Mesothelial cell of epicardium (in vitro differentiated cells): ENCODE measurements at places on chromosomes 16 and 17.
A peak's percentile ranks its signal among the peaks of the same experiment; 100 is the strongest.

DNA sequence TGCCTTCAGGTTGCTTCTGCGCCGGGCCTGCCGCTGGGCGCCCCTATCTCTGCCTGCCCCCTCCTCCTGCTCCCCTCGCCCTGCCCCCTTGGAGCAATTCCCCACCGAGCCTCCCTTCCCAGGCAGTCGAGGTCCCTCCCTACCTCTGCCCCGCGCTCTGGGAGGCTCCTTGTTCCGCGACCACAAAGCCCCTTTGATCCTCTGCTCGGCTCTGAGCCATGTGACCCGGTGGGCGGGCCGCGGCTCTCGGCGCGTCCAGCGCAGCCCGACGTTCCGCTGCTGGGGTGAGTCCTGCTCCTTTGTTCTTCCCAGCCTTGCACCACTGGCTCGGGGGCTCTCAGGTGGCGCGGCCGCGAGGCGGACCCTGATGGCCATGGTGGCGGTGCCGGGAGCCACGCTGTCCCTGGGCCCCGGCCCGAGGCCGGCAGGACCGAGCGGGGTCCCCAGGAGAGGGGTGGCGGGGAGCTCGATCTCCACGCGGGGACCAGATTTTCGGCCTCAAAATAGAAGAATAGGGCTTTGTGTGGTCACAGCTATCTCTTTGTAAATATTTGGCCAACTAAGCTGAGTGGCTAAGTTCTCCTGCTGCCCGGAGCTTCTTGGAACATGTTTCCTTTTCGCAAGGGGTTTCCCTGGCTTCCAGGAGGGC lies 310.6 kb downstream of the SEC14L1 start:
- H3K4me1 ChIP-seq, result peaks cover 73% of the 10 kb centered on the region
- H3K27ac ChIP-seq, result peak overlapping the region; percentile 99
- H3K36me3 ChIP-seq, result peaks cover 3% of the 10 kb centered on the region
- peak; percentile 74 for DNase-seq
- H3K4me3 ChIP-seq, result peak overlapping the region; percentile 99
- H3K27me3 ChIP-seq, result no peaks in the 10 kb centered on the region

GRCh38 chr17:48671697-48672171 lies 45.6 kb upstream of the HOXB9 start:
- no peaks in the 10 kb centered on the region for H3K36me3 ChIP-seq
- H3K4me3 ChIP-seq, result peak overlapping the region; percentile 66
- DNase-seq, result peak; percentile 69
- peaks cover 17% of the 10 kb centered on the region for H3K27me3 ChIP-seq
- H3K4me1 ChIP-seq, result no peaks in the 10 kb centered on the region

GRCh38 chr16:85286066-85286831 lies 174.0 kb upstream of the CIBAR2 start:
- H3K4me3 ChIP-seq, result no peak overlapping the region
- DNase-seq, result no peak
- H3K27ac ChIP-seq, result peak overlapping the region; percentile 22
- H3K27me3 ChIP-seq, result no peaks in the 10 kb centered on the region
- peaks cover 24% of the 10 kb centered on the region for H3K4me1 ChIP-seq

- no peaks in the 10 kb centered on the region for H3K27me3 ChIP-seq
- H3K4me1 ChIP-seq, result peaks cover 23% of the 10 kb centered on the region
- H3K36me3 ChIP-seq, result no peaks in the 10 kb centered on the region
Observed at GRCh38 chr17:31570951-31571892, 179.7 kb downstream of the RAB11FIP4 start.

- H3K4me1 ChIP-seq, result no peaks in the 10 kb centered on the region
- H3K36me3 ChIP-seq, result no peaks in the 10 kb centered on the region
- H3K27me3 ChIP-seq, result peaks cover 4% of the 10 kb centered on the region
- no peak overlapping the region for H3K4me3 ChIP-seq
- H3K27ac ChIP-seq, result no peak overlapping the region
Observed at GRCh38 chr17:10888858-10889257, 51.0 kb upstream of the PIRT start.

GRCh38 chr17:78346605-78347250 lies 13.1 kb downstream of the SOCS3 start:
- H3K4me1 ChIP-seq, result peaks cover 22% of the 10 kb centered on the region
- no peaks in the 10 kb centered on the region for H3K27me3 ChIP-seq
- H3K27ac ChIP-seq, result no peak overlapping the region

DNA sequence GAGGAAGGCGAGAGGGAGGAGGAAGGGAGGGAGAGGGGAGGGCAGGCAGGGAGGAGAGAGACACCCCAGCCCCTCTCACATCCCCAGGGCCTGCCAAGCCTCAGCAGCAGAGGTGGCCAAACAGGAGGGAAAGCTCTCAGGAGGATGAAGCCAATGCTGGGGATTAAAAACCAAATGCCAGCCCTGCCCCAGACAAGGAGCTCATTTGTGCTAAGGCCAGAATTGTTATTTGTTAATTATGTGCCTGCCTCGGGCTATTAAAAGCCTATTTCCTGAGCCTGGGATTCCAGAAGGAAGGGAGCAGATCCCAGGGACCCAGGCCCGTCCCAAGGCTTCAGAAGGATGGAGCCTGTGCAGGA lies 27.9 kb upstream of the GINS2 start:
- no peak overlapping the region for H3K4me3 ChIP-seq
- H3K27ac ChIP-seq, result no peak overlapping the region
- peaks cover 8% of the 10 kb centered on the region for H3K27me3 ChIP-seq
- H3K36me3 ChIP-seq, result peaks cover 4% of the 10 kb centered on the region
- peaks cover 19% of the 10 kb centered on the region for H3K4me1 ChIP-seq
